Activated CD4-positive, alpha-beta T cell treated with anti-CD3 and anti-CD28 coated beads, Interleukin-2, amount 50 U/mL, for 4 hours (primary cell): ENCODE measurements at places on chromosomes 16 and 17.

DNA sequence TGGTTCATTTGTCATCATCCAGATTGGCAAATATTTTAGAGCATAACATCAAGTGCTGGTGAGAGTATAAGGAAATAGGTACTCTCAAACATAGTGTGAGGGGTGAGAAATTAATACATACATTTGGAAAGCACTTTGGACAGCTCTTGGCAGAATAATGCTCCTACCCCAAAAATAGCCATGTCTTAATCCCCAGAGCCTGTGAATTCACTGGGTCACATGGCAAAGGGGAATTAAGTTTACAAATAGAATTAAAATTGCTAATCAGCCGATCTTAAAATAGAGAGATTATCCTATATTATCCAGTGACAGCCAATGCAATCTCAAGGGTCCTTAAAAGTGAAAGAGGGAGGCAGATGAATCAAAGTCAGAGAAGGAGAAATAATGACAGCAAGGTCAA lies 38.8 kb upstream of the ANKFN1 start:
- no peak for DNase-seq

GRCh38 chr17:29109477-29110371 lies 66.8 kb downstream of the PIPOX start:
- no peak for DNase-seq

DNA sequence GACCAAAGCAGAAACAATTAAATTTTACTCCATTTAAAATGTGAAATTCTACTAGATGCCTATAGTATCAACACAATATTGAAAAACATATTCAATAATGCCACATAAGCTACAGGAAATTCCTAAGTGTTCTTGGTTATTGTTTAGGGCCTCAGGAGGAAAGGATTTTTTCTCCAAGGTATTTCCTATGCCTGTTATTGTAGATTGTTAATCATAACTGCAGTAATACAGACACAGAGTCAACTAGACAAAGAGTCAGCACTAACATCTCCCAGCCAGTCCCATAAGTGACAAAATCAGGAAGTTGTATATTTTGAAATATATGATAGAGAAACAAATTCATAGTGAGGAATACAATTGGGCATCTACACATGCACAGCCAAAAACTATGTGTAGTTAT lies 782.7 kb upstream of the KIF2B start:
- DNase-seq = no peak

- DNase-seq = no peak
These were observed 27.1 kb upstream of the NDRG4 start for GRCh38 chr16:58472827-58473226.

- DNase-seq = no peak
These were observed 13.2 kb upstream of the CCL23 start for GRCh38 chr17:36030956-36031355.

- no peak for DNase-seq
These were observed 181.3 kb downstream of the TMEM114 start for GRCh38 chr16:8408855-8409567.

- no peak for DNase-seq
These were observed 42.4 kb downstream of the RNF157 start for GRCh38 chr17:76197911-76198310.

- no peak for DNase-seq
These were observed 22.5 kb upstream of the MEAK7 start for GRCh38 chr16:84526794-84527531.

- no peak for DNase-seq
These were observed 5.8 kb downstream of the THRA start for GRCh38 chr17:40068584-40068916.

GRCh38 chr17:6072157-6072556 lies 2.0 kb downstream of the WSCD1 start:
- DNase-seq = no peak

DNA sequence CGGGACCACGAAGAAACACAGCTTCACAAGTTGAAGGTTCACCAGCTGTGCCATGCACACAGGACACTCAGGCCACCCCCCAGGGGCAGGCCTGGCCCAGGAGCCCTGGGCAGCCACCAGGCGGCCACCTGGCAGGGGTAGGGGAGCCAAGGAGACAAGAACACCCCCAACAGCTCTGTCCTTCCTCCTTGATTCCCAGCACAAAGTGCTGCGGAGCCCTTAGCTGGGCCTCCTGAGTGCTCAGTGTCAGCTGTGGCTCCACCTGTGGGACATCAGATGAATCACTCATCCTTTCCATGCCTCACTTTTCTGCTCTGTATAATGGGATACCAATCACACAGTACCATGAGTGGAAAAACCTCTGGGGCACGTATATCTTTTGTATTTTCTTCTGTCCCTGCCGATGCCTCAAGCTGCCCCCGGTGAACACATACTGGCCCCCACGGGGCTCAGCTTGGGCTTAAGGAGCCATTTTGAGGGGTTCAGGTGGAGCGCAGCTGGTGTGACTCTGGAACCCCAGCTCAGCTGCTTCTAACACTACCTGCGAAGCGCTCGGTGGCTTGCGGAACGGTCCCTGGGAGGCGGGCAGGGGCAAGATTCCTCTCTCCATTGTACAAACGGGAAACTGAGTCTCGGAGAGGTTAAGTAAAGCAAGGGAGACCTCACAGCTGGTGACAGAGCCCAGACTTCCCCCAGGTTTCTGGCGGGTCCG lies 12.0 kb downstream of the GALK1 start:
- no peak for DNase-seq

GRCh38 chr17:70314506-70314905 lies 145.2 kb downstream of the KCNJ2 start:
- no peak for DNase-seq

GRCh38 chr17:5665164-5665563 lies 80.9 kb upstream of the NLRP1 start:
- no peak for DNase-seq

GRCh38 chr16:2230376-2230775 lies 5.9 kb upstream of the DNASE1L2 start:
- no peak for DNase-seq

DNA sequence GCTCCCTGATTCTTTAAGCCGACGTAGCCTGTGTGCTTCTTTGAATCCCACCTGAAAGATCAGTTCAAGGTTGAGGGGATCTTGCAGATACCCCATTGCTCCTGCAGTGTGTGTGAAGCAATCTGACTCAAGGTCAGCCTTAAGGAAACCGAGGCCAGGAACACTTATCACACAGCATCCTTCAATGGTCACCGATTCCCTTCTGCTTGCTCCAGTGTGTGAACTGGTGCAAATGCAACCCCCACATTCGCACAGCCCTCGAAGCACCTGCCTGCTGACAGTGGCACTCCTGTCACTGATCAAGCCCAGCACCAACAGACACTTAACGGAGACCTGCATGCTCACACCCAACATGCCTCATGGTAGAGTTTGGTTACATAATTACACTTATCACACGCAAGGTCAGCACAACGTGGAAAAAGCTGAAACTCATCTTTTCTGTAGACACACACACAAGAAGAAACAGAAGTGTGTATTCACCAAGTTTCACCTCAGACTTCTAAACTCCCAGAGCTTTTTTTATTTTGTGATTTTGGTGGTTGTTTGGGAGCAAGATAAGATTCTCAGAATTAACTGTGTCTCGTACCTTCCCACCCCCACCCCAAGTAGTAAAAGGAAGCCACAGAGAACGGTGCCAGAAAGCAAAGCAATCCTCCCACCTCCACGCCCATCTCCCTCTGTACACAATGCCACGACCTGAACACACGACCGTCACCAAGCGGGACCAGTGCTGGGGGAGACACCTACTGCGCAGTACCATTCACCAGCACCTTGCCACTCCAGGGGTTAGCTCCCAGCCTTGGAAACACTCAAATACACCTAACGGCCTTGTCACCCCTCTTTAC lies 37.2 kb downstream of the LITAFD start:
- DNase-seq = no peak

- DNase-seq = no peak
These were observed 11.3 kb downstream of the CPNE7 start for GRCh38 chr16:89586853-89587252.

DNA sequence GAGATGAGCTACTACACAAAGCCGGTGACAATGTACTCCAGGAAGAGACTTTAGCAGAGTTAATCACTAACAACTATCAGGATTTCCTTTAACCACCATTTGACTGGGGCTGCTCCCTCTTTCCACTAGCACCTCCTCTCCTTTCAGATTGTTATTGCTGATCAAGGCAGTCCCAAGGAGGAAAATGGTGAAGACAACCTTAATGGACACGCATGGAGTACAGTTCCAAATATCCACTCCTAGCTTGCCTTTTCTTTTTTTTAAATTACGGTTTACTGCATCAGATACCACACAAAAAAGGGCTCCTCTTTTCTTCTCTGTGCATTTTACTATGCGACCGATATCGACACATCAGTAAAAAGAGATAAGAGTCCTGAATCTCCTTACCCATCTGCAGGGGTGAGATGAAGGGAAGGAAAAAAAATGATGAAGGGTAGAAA lies 30.9 kb downstream of the FAM222B start:
- no peak for DNase-seq

- DNase-seq = no peak
These were observed 1.8 kb downstream of the CCDC78 start for GRCh38 chr16:724188-725040.

GRCh38 chr16:66491716-66492064 lies 58.2 kb downstream of the TK2 start:
- DNase-seq = no peak

DNA sequence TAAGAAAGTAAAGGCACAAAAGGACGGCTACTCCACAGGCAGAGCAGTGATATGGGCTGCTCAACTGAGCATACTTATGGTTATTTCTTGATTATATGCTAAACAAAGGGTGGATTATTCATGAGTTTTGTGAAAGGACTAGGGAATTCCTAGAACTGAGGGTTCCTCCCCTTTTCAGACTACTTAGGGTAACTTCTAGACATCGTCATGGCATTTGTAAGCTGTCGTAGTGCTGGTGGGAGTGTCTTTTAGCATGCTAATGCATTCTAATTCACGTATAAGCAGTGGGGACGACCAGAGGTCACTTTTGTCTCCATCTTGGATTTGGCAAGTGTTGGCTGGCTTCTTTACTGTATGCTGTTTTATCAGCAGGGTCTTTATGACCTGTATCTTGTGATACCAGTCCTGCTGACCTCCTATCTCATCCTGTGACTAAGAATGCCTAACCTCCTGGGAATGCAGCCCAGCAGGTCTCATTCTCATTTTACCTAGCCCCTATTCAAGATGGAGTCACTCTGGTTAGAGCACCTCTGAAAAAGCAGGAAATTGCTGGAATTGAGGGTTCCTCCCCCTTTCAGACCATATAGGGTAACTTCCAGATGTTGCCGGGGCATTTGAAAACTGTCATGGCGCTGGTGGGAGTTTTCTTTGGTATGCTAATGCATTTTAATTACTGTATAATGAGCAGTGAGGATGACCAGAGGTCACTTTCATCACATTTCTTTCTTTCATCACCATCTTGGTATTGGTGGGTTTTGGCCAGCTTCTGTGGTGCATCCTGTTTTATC lies 388.5 kb downstream of the XYLT1 start:
- no peak for DNase-seq

DNA sequence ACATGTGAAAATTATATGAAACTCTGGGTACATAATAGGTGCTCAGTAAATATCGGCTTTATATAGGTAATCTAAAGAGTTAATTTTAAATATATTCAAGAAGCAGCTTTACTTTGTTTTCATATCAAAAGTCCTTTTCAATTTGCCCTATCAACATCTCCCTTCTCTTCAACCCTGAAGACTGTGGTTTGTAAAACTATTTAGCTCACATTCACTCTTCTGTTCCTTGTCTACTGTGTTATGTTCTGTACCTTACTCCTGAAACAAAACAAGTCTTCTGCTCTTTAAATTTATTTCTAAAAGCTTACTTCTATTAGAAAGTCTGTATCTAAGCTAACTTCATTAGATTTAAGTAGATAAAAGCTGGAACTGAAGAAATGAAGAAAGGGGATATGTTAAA lies 301.7 kb upstream of the PMFBP1 start:
- DNase-seq = no peak

GRCh38 chr16:79429381-79430190 lies 171.0 kb downstream of the MAF start:
- DNase-seq = no peak
